ENCODE measurements at places on chromosomes 11 and 22.

GRCh38 chr11:116414357-116414880 is 358.4 kb downstream of the BUD13 start:
- DNase-seq, result no peak

DNA sequence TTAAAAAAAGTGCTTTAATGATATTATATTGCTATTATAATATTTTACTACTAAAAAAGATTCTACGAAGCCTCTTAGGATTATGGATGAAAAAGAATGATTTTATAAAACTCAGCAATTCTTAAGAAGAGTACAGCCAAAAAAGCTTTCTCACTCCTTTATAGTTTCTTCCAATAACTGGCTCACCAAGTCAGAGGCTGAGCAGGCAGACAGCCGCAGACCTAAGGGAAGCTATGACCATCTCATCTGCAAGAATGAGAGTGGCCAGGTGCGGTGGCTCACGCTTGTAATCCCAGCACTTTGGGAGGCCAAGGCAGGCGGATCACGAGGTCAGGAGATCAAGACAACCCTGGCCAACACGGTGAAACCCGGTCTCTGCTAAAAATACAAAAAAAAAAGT is 12.7 kb upstream of the EMID1 start:
- DNase-seq, result no peak

DNA sequence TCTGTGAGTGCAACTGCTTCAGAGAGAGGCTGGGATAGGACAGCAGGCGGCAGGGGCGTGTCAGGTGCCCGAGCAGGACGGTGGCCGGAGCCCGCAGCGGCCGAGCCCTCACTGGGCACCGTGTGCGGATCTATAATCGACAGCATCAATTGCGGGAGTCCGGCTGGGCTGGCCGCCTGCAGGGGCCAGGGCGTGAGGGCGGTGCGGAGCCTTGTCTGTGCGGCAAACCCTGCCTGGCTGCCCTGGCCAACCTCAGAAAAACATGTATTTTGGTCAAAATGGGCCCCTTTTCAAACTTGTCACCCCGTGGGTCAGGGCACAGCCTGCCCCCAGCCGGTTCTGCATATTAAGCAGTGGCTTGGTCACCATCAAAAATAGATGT is 91.3 kb upstream of the KCNQ1OT1 start:
- no peak for DNase-seq

GRCh38 chr11:122661182-122661945 is 5.8 kb downstream of the UBASH3B start:
- DNase-seq, result peak; percentile 23

GRCh38 chr11:65891219-65892136 is 1.0 kb downstream of the CCDC85B start:
- DNase-seq, result no peak

DNA sequence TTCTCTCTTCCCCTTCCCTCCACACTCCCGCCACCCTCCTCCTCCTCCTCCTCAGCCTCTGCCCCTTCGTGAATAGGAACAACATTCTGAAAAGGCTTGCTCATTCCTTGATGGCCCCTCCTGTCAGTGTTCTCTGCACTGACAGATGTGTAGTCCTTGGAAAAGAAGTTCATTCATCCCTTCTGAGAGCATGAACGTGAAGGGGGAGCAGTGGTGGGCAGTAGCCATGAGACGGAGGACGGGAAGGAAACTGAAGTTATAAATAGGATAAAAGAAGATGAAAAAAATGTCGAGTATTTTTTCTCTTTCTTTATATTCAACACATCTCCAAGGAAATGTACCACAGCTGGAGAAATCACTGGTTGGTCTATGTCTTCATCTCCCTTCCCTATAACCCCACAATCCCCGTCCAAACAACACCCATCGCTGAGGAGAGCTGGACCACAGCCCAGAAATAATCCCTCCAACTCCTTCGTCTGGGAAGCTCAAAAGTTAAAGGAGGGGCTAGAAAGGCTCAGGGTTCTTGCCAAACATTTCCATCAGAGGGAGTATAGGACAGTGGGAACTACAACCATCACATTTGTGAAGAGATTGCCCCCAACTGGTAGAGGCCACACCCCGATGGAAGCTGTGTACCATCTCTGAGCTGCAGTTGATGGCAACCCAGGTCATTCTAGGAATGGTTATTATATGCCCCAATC is 33.5 kb downstream of the ETS1 start:
- DNase-seq, result no peak

GRCh38 chr11:131331010-131331409 is 39.4 kb upstream of the NTM start:
- no peak for DNase-seq

GRCh38 chr11:1926156-1927025 is 6.9 kb downstream of the TNNT3 start:
- no peak for DNase-seq

GRCh38 chr11:74321487-74322188 is 10.2 kb upstream of the P4HA3 start:
- DNase-seq, result no peak

GRCh38 chr22:31093086-31093850 is 12.2 kb downstream of the SMTN start:
- no peak for DNase-seq

DNA sequence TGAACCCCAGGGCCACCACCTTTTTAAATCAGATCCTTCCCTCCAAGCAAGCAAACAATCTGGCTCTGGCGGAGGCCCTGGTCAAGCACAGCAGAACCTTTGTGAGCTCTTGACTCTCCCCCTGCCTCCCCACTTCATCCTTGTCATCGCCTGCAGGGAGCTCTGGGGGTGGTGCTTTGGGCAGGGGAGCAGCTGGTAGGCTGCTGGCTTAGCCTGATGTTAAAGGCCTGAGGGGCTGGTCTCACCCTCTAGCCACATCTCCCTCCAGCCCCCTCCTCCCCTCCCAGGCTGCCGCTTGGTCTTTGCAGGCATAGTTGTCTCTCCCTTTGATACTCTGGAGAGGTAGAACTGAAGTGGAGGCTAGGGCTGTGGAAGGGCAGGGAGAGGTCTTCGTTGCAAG is 50.9 kb downstream of the THAP12 start:
- no peak for DNase-seq

- DNase-seq, result no peak
These were observed 41.2 kb upstream of the POLD3 start for GRCh38 chr11:74550991-74551753.

- DNase-seq, result no peak
These were observed 2.1 kb downstream of the HBB start for GRCh38 chr11:5224538-5225479.

GRCh38 chr11:78829146-78829545 is 254.5 kb upstream of the NARS2 start:
- no peak for DNase-seq

GRCh38 chr11:68009391-68010089 is 587 bp upstream of the ALDH3B1 start:
- no peak for DNase-seq

DNA sequence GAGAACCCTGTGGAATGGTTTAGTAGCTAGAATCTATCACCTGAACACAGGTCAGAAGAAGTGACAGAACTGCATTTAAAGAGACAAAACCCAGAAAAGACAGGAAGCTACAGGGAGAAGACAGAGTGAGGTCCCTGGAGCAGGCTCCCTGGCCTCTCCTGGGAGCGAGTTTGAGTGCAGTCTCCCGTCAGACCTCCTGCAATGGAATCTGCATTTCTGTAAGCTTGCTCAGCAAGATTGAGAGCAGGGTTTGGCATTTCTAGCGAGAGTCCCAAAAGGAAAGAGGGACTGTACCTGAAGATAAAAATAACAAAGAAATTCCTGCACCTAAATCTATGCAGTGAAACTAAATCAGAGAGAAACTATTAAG is 74.2 kb downstream of the MORC2 start:
- no peak for DNase-seq

Measured in neuronal stem cell (in vitro differentiated cells).